NCI-H187 (cell line): ENCODE measurements at places on chromosomes 12 and 14.

DNA sequence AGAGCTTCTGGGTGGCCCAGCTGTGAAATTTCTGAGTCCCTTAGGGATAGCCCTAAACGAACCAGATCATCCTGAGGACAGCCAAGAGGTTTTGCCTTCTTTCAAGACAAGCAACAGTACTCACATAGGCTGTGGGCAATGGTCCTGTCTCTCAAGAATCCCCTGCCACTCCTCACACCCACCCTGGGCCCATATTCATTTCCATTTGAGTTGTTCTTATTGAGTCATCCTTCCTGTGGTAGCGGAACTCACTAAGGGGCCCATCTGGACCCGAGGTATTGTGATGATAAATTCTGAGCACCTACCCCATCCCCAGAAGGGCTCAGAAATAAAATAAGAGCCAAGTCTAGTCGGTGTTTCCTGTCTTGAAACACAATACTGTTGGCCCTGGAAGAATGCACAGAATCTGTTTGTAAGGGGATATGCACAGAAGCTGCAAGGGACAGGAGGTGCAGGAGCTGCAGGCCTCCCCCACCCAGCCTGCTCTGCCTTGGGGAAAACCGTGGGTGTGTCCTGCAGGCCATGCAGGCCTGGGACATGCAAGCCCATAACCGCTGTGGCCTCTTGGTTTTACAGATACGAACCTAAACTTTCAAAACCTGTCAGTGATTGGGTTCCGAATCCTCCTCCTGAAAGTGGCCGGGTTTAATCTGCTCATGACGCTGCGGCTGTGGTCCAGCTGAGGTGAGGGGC lies 38.9 kb downstream of the DAD1 start:
- no peak for DNase-seq

- DNase-seq = no peak
Observed at GRCh38 chr12:104219361-104219892, 3.8 kb downstream of the TXNRD1 start.

DNA sequence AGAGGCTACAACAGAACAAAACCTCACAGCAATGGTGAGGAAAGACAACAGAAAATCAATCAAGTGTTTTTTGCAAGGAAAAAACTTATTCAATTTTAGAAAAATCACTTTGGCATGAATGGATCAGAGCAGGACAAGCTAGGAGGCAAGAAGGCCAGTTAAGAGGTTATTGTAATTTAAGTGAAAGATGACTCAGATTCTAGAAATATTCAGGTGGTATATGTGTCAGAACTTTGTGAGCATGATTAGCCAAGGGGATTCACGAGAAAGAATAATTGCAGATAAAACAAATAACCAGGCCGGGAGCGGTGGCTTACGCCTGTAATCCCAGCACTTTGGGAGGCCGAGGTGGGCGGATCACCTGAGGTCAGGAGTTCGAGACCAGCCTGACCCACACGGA lies 12.7 kb downstream of the GCH1 start:
- DNase-seq = no peak

- no peak for DNase-seq
Observed at GRCh38 chr14:71658261-71658860, 273.9 kb upstream of the RGS6 start.

DNA sequence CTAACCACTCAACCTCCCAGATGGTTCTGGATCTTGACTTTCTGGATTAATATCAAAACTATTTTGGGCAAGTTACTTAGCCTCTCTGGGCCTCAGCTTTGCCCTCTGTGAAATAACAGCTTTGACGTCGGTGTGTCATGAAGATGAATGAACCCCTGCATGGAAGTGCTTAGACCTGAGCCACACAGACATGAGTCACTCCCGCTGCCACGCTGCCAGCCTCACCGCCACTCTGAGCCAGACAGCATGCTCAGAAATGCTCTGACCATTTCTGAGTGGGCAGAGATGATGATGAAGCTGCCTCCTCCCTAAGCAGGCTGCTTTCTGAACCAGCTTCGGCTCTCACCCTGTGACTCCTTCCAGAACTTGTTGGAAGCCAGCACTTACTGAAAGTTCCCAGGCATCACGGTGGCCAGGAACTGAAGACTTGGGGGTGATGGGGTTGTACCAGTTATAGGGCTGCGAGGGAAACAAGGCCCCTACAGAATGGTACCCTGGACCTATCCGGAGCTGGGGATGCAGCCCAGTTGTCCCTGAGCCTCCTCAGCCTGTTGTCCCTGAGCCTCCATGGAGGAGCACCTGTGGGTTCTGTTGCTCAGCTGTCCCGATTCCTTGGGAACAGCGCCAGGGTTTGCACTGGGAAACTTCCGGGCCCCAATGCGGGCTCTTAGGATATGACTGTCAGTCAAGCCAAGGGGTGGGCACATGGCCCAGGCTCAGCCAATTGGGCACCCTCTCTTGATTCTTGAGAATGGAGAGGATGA lies 2.0 kb upstream of the CCDC197 start:
- DNase-seq = no peak

DNA sequence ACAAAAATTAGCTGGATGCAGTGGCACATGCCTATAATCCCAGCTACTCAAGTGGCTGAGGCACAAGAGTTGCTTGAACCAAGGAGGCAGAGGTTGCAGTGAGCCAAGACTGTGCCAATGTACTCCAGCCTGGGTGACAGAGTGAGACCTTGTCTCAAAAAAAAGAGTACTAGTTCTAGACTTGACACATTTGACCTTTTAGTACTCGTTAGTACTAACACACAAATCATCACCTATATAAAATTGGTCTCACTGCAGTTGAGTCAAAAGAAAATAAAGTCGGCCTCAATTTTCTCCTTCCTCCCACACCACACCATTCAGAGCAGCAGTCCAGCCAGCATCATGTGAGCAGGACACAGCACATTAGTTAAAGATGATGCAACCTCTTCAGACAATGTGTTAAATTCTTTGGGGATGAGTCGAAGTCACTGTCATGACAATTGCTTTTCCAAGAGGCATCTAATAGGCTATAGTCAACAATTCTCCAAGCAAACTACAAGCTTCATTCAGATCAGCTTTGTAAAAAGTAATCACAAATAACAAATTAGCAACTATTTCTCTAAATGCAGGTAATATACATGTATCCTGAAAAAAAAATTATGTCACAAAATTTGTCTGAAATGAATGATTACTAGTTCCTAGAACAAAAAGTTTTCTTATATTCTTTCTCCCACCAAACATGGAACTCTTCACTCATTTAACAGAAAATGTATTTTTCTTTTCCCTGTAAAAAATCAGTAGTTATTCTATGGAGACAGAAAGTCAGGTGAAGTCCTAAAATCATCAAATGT lies 55.6 kb downstream of the CLIP1 start:
- no peak for DNase-seq

DNA sequence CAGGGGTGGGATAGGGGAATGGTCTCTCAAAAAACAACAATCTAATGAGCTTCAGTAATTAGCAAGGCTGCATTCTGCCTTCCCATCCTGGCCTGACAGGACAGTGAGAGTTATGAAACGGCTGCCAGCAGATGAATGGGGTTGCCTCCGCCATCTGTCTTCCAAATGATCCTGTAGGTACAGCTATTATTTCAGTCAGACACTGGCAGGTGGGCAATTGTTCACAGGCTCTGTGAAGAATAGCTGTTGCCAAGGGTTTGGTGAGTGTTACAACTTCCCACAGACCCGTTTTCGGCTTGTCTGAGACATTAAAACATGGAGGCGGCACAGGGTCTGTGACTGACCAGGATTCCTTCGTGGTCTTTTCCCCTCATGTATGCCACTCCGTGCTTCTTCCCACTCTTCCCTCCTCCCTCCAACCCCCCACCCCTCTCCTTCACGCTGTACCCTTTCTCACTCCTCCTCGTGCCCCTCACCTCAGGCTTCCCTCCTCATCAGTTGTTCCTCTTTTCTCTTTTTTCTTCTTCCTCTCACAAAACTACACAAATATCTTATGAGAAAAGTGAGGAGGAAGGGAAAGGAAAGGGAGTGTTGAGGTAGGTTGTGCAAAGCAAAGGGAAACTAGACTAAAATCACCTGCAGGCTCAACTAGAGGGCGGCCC lies 160.8 kb upstream of the GZMB start:
- no peak for DNase-seq

DNA sequence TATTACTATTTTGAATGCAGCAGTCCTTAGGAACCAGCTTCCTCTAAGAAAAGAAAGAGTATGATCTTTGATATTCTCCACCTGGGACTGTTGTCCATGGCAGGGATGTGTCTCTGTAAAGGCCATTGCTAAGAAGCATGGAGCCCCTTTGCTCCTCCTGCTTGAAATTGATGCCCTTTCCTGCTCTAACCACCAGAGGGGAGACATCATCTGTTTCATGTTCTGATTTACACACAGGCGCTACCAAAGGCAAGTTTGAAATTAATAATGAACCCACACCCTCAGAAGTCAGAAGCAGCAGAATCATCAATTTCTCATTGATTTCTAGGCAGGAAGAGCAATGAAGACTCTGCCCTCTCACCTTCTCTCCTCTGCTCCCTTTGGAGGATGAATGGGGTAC lies 253.8 kb downstream of the RMST start:
- DNase-seq = no peak

DNA sequence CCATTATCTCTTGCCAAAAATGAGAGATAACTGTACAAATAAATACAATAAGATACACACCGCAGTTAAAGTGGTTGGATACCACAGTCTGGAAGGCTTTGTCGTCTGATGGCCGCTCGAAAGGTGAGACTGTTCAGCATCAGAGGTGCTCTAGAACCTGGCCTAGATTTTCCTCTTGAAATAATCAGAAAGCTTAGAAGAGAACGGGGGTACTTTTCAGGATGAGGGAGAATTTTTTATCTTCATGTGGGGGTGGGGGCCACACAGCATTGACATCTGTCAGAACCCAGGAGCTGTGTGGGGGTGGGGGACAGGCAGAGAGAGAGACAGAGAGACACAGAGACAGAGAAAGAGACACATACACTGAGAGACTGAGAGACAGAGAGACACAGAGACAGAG lies 90.5 kb downstream of the GALNT9 start:
- DNase-seq = no peak

DNA sequence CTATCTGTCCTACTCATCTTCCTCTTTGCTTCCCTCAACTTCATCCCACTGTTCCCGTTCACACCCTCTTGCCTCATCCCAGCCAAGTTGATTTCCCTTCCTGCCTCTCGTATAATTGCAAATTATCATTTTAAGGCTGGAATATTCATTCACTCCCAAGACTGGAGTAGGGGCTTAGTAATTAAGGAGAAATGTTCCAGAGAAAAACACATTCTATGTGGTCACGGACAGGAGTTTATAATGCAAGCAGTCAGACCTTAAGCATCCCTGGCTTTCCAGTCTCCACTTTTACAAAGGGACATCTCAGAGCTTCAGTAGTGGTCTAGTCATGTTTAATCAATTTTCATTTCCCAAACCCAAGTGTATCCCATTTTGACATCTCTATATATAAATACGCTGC lies 54.9 kb downstream of the TMEM132D start:
- DNase-seq = no peak

DNA sequence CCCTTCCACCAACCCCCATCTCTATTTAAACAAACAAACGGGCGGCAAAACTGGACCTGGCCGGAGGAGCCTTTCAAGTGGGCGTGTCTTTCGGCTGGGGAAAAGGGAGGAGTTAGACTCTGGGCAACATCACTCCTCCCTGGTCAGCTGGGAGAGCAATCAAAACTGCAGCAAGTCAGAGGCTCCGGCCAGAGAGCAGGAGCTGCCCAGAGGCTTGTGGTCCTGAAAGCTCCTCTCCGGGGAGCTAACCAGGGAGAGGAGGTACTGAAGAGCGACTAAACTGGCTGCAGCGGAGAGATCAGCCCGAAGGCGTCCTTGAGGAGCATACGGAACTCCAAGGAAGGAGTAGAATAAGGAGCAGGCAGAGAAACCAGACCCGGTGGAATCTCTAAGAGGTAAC lies at the start of gene NEUROD4:
Gene NEUROD4 (plus strand): TSS at position 191 of the 400 bp plus-strand sequence. CDS start 6,466 bp downstream, outside the sequence.
- no peak for DNase-seq
